ENCODE measurements at places on chromosomes 4 and X.
A peak's percentile ranks its signal among the peaks of the same experiment; 100 is the strongest.

DNA sequence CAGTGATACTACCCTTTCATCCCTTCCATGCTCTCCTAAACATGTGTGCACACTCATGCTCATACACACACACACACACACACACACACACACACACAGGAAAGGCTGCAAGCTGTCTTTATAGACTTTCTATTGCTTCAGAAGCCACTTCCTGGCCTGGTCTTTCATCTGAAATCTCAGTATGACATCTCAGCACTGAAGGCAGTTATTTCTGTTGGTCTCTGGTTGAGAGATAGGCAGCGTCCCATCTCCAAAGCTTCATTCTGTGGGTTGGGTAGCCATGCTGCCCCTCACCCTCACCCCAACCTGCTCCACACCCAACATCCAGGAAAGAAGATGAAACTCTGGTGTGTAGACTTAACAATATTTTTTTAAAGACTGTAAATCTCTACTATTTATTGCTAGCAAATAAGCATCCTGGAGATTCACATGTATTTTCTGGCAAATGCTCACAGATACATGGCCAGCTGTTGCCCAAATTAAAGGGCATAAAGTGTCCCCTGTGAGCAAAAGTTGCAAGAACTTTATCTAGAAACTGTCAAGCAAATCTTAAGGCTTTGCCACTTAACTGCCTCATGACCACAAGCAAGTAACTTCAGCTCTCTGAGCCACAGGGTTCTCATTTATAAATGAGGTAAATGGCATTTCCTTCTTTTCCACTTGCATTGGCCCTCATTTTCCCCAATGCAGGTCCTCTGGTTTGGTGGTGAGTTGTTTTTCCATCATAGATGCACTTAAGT lies 189.8 kb upstream of the AFF2 start:
- peak; percentile 5 for DNase-seq

DNA sequence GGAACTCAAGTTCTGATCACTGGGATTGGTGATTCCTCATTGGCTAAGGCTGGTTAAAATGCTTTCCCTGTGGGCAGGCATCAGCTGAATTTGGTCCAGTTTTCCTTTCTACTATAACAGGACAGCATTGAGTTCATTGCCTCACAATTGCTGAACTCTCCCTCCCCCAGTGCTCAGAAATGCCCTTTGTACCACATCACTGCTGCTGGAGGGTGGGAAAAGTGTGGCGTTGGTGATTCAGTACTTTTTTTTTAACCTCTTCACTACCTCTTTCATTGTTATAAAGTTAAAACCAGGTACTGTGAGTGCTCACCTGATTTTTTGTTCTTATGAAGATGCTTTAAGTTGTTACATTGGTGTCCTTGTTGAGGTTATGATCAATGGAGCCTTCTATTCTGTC lies 69.3 kb upstream of the IL2 start:
- no peak for DNase-seq

DNA sequence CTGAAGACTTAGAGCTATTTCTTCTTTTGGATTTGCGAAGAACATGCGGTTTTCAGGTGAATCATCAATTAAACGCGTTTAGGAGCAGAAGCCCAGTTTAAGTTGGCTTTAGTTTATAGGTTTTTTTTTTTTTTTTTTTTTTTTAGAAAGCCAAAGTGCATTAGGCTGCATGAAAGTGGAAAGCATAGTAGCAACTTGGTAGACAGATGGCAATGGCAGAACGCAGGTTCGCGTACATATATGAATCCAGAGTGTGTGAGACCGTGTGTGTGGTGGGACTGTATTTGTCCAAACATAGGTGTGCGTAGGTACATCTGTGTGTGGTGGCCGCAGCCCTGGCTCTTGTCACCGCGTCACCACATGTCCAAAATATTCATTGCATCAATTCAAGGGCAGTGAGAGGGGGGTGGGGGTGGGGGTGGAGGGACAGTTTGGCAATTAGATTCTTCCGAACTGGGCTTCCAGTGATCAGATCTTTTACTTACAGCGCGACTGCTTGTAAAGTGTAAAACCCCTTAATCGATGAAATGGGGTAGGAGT lies 901 bp downstream of the JADE1 start:
- DNase-seq: no peak

- no peak for DNase-seq
Measured at GRCh38 chrX:108313669-108314068, 124.6 kb downstream of the COL4A6 start.

DNA sequence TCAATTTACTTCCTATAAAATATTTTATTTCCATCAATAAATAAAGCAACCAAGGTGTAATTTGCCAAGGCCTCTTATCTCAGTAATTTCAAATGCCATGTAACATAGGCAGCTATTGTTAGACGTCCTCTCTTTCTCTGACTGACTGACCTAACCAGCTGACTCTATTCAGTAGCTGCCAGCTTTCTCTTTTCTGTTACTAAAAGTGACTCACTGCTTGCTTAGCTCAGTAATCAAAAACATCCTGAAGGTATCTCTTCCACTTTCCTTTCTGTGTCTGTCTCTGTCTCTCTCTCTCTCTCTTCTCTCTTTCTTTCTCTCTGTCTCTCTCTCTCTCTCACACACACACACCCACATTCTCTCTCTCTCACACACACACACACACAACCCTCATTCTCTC lies 134.2 kb downstream of the SPOCK3 start:
- DNase-seq: no peak

DNA sequence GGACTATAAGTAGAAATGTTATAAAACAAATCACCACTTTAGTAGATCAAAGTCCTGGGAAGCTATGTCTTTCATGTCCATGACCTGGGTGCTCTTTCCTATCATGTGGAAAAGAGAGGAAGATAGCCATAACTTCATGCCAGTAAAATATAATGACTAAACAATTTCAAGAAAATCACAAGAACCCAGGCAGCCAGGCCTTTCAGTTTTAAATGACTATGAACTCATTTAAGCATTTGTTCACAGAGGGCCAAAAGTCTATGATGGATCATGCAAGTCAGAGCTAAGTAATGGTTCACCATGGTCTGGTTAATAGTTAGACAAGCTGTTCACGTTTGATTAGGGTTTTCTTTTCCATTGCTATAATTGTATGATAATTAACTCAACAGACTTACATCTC lies 155.8 kb downstream of the PPARGC1A start:
- no peak for DNase-seq

GRCh38 chr4:123976285-123976684 lies 579.7 kb downstream of the SPRY1 start:
- no peak for DNase-seq

GRCh38 chr4:3267576-3268394 lies 18.8 kb downstream of the MSANTD1 start:
- DNase-seq: no peak

- no peak for DNase-seq
Measured at GRCh38 chr4:145887241-145887991, 51.2 kb downstream of the ZNF827 start.

GRCh38 chrX:9336456-9336855 lies 128.4 kb upstream of the TBL1X start:
- DNase-seq: no peak

DNA sequence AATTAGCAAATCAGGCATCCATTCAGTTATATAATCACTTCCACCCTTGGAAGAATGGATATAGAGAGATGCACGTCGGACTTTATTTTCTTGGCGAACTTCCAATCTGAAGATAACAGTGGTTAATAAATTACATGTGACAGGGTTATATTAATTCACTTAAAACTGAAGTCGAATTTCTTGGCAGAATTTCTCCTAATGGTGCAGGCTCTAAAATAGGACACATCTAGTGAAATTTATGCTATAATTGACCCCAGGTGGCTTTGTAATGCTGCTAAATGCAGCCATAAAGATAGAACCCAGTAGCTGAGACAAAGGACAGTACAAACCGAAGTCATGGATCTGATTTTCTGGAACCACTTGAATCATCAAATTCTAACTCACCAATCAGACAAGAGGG lies 20.8 kb upstream of the SLC10A4 start:
- DNase-seq: no peak

DNA sequence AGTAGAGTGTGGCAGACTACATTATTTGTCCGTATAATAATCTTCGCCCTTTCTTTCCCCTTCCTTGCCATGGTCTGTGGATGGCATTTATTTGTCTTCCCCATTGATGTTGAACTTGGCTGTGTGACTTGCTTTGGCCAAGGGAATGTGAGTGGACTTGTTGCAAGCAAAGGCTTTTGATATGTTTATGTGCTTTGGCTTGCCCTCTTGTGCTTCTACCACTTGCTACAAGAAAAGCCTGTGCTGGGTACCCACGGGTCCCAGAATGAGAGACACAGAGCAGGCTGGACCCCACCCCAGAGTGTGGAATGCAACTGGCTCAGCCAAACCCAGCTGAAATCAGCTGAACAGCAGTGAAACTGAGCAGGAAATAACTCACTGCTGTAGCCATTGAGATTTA lies 63.0 kb downstream of the FAM184B start:
- DNase-seq: no peak

GRCh38 chr4:153014460-153014859 lies 78.3 kb downstream of the FHDC1 start:
- no peak for DNase-seq

- DNase-seq: no peak
Measured at GRCh38 chr4:7424553-7425111, 10.1 kb downstream of the PSAPL1 start.

GRCh38 chr4:141711211-141711610 lies 74.8 kb downstream of the IL15 start:
- DNase-seq: no peak

DNA sequence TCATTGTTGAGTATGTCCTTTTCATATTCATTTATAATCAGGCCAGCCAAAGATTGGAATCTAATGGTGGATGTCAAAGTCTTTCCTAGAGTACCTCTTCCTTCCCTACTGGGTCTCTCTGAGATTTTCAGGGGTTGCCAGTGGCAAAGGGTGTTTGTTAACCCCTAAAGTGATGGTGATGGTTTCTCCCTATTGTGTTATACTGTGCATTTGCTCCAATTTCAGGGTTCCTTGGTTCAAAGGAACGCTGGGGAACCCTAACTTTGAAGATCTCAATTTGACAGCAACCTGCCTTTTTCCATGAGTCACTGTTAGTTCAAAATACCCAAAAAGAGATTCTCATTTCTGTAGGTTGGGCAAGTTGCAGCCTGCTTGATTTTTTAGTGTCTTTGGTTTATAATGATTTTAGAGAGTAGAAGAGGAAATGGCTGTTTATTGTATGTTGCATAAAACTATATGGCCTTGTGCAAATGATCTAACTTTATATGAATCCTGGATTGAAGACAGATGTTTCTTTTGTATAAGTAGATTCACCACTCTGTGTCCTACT lies 23.0 kb downstream of the GAB1 start:
- DNase-seq: no peak

DNA sequence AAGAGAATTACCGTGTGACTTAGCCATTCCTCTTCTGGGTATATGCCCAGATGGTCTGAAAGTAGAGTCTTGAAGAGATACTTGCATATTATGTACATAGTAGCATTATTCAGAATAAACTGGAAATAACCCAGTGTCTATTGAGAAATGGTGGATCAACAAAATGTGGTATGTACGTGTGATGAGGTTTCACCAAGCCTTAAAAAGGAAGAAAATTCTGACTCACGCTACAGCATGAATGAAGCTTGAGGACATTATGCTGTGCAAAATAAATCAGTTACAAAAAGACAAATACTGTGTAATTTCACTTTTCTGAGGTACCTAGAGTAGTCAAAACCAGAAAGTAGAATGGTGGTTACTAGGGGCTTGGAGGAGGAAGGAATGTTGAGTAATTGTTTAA lies 37.3 kb downstream of the GBA3 start:
- DNase-seq: no peak

DNA sequence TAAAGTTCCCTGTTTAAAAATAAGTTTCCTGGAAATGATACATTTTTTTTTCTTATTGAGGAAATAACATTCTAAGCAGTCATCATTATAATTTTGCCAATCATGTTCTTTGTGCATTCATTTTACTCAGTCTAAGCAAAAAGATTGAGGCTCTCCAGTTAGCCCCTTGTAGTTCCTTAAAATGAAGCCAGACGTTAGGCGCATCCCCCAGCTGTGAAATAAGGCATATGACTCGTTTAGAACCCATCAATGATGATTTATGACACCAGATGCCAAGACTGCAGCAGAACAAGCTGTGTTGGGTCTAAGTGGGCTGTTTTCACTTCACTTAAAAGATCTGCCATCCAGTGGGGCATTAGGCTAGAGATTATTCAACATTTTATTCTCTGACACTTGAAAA lies 17.0 kb downstream of the PDGFC start:
- DNase-seq: no peak

- no peak for DNase-seq
Measured at GRCh38 chrX:22666441-22666840, 333.3 kb upstream of the DDX53 start.

- DNase-seq: no peak
Measured at GRCh38 chr4:150695162-150695561, 113.2 kb downstream of the MAB21L2 start.

DNA sequence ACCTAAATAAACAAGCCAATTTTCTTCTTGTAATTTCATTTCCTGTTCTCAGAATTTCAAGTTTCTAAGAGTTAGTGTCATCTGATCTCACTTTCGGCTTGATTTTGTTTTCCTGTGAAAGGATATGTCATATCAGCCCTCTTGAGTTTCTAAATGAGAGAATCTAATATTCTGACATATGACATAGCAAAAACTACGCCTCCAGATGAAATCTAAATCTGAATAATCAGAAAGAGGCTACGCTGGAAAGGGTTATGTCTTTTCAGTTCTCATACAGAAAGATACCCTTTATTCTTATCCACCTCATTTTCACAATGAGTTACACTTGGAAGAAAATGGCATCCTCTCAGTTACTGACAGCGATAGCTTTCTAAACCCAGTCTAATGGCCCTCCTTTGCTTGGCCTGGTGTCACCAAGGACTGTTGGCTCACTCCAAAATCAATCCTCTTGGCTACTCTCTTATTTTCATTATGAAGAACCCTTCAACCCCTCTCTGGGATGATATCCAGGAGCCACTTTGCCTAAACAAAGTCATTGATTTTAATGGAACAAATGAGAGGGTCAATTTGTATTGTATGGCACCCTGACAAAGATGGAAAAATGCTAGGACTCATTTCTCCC lies 65.6 kb downstream of the ASB9 start:
- no peak for DNase-seq

DNA sequence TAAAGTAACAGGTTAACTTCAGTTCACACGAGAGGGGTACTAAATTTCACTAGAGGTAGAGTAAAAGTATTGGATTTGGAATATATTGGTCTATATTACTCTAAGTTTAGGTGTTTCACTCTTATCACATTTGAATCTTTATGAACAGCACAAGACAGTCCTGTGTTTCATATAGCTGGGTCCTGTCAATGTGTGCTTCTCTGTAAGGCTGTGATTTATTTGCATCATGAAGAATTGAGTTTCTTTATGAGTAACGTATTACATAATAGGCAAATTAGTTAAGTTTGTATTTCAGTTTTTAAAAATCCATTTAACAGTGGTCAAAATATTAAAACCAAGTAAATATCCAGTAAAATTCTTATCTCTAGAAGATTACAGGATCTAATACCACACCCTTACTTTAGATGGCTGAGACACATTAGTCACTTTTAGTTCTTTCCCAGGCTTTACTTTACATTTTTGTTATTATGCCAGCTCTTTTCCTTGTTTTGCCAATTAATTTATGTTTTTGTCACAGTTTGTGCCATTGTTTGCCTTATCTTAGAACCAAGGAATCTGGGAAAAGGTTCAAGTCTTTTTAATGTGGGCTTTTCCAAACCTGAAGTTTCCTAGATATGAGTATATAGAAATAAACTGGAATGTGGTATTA lies 32.1 kb downstream of the NUDT6 start:
- DNase-seq: no peak

- no peak for DNase-seq
Measured at GRCh38 chr4:123325241-123325681, 71.3 kb upstream of the SPRY1 start.

- DNase-seq: no peak
Measured at GRCh38 chrX:74117962-74118902, 185.7 kb upstream of the ZCCHC13 start.

GRCh38 chr4:18366892-18367291 lies 345.3 kb upstream of the LCORL start:
- DNase-seq: no peak

Measured in stimulated activated CD8-positive, alpha-beta memory T cell treated with anti-CD3 and anti-CD28 coated beads, Interleukin-2, amount 100 ng/mL, for 48 hours (primary cell).